ENCODE measurements at places on chromosomes 2 and 18. TPM values are rescaled to one million over a fixed set of nuclear protein-coding genes. Genes with fewer than 3 reads are reported as not detected.

AQP12B gene
- total RNA-seq: not detected

LTBP1 gene
- not detected for total RNA-seq

DNA sequence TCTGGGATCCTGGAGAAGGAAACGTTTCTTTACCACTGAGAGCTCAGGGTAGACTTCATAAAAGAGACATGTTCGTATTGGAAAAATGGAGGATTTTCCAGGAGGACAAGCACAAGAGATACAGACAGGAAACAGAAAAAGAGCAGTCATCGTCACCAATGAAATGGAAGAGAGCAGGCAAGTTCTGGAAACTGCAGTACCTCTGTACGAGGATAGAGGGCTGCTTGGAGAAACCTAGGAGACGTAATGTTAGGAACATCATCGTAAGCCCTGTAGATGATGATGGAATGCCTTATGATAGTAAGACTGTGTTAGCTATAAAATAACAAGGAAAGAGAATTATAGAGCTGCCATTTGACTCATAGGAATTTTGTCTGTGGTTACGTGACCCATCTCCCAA, 121.1 kb upstream of the KLHL14 start:
- no peaks in the 10 kb centered on the region for H3K27me3 ChIP-seq
- H3K4me3 ChIP-seq: no peak overlapping the region
- DNase-seq: no peak

DNA sequence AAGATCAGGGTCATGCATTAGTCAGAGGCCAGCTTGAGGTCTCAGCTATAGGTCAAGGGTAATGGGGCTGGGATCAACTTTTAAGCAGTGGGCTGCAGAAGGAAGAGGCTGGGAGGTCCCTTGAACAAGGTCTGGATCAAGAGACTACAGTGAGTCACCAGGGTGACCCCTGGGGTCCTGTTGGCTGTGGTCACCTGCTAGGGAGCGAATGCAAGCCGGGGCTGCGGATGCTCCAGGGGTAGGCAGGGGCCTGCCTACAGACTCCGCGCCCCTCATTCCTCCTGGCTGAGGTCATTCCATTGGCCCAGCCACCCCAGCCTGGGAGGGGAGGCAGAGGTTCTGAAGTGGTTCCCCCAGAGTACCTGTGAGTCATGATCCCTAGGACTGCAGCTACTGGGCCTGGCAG, 110.4 kb downstream of the CYP26B1 start:
- H3K27ac ChIP-seq: no peak overlapping the region
- H3K36me3 ChIP-seq: no peaks in the 10 kb centered on the region
- H3K27me3 ChIP-seq: no peaks in the 10 kb centered on the region
- no peaks in the 10 kb centered on the region for H3K4me1 ChIP-seq
- H3K4me3 ChIP-seq: no peak overlapping the region

DNA sequence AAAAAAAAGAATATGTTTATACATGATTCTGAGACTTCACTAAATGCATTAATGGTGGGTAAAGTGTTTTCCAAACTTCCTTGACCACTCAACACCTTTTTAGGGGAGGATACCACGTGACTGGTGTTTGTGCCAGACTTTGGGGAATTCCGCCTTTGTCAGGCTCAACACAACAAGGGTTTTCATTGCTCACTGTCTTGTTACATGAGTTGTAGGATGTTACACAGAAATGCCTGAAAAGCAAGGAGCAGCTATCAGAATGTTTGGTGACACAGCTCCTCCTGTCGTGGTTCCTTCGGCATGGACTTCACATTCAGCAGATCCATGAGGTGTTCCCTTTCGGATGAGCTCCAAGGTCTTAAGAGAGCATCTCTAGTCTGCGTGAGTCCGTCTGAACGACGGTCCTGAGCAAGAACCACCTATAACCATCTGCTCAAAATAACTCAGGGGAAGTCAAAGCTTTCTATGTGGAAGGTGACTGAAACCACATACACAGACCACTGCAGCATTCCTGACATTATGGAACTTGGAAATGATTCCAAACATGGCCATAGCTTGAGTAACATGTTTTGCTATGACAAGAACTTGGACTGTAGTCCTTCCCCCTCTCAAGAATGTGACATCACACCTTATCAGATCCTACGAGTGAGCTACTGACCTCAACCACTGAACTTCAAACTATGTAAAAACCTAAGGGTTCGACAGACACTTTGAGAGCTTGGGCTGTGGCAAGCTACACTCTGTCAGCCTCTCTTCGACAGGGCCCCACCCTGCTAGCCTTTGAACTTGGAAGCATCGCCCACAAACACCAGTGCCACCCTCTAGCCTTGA, 57.5 kb downstream of the MCFD2 start:
- H3K36me3 ChIP-seq: no peaks in the 10 kb centered on the region
- no peak overlapping the region for H3K27ac ChIP-seq
- H3K4me3 ChIP-seq: no peak overlapping the region
- H3K27me3 ChIP-seq: no peaks in the 10 kb centered on the region

DNA sequence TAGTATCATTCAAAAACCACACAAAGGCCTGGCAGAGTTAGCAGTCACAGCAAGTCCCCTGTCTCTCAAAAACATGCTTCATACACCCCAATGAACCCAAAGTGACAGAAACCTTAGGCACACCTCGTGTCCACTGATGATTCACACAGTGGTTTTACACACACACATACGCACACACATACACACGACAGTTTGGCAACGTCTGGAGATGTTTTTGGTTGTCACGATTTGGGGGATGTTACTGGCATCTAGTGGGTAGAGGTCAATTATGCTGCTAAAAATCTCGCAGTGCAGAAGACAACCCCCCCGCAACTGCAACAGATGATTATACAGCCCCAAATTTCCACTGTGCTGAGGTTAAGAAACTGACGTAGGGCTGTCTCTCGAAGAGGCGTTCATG, 72.9 kb upstream of the PARD3B start:
- H3K4me3 ChIP-seq: no peak overlapping the region
- H3K36me3 ChIP-seq: no peaks in the 10 kb centered on the region
- no peak overlapping the region for H3K27ac ChIP-seq
- H3K27me3 ChIP-seq: no peaks in the 10 kb centered on the region
- DNase-seq: no peak
- no peaks in the 10 kb centered on the region for H3K4me1 ChIP-seq

GRCh38 chr2:204453730-204454167, 91.5 kb upstream of the PARD3B start:
- H3K27me3 ChIP-seq: no peaks in the 10 kb centered on the region
- no peaks in the 10 kb centered on the region for H3K4me1 ChIP-seq
- H3K4me3 ChIP-seq: no peak overlapping the region
- DNase-seq: no peak

DNA sequence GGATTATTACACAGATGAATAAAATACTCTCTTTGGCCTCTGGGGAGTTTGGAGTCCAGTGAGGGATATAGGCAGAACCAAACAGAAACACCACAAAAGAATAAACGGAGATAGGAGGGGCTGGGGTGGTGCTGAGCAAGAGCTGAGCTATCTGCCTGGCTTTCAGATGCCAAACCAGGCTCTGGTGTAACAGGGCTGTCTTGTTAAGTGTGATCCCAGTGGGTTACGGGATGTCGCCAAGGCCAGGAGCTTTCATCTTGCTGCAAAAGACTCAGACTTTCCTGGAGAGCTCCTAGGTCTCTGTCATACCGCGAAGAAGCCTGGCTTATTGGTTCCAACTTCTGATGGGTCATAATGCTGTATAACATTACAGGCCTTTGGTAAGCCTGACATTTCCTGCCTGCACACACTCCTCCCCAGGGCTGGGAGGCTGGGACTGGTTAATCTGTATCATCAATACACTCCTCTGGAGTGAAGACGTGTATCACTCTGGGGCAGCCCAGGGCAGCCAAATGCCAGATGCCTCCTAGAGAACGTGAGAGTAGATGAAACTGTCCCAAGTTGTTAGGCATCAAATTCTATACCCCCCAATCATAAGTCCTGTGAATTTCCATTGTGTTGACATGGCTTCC, 60.5 kb downstream of the STPG4 start:
- H3K27ac ChIP-seq: no peak overlapping the region
- no peak overlapping the region for H3K4me3 ChIP-seq
- no peaks in the 10 kb centered on the region for H3K4me1 ChIP-seq
- H3K36me3 ChIP-seq: no peaks in the 10 kb centered on the region

DNA sequence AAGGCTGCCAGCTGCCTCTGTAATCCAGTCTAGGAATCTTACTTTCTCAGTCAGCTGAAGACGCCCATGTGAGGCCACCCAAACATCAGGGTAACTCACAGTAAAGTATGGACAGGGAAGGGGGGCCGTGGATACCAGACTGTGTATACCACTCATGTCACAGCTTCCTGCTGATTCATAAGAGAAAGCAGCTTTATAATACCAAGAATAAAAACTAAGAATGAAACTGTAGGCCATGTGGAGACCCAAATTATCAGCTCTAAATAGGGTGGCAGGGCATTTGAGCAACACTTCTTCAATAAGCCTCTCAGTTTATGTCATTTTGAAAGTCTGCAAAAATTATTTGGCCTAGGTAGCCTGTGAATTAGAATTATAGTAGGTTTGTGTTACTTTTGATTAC, 115.0 kb upstream of the CDCA7 start:
- no peak overlapping the region for H3K4me3 ChIP-seq
- no peak overlapping the region for H3K27ac ChIP-seq
- DNase-seq: no peak
- no peaks in the 10 kb centered on the region for H3K4me1 ChIP-seq

DNA sequence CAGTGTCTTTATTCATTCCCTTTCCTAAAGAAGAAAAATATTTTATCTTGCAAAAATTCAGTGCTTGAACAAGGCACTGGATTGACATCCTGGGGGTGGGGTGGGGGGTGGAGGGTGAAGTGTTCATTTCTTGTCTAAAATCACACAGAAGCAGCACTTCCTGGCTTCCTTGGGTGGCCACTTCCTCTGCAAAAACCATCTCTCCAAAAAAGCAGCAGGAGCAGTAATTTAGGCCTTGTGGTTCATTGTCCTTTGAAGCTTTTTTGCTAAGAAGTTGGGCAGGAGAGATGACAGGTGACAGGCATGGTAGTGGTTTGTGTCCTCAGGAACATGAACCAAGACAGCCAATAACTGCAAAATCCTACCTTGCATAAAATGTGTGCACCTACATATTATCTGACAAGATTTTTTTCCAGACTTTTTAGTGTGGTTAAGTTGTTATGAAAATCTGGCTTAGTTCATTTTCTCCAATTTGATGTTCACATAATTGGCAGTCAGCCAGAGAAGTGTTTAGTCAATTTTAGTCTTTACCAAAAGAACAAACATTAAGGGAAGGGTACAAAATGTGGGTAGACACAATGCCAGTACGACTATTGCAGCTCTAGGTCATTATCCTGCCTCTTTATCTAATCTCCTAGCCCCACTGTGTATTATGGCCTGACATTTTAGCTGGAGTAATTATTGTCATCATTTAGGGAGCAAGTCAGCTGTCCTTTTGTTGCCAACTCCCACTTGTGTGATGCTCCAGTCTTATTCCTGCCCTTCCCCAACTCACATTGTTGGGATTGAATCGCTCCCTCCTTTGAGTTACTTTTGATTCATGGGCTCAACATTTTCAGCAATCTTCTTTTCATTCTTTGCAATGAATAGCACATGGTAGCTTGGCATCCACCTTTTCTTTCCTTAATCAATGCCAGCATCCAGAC, 177.2 kb downstream of the MYO3B start:
- H3K27ac ChIP-seq: no peak overlapping the region
- no peak overlapping the region for H3K4me3 ChIP-seq
- DNase-seq: peak; percentile 37

- H3K4me1 ChIP-seq: peaks cover 3% of the 10 kb centered on the region
- no peak overlapping the region for H3K4me3 ChIP-seq
- no peaks in the 10 kb centered on the region for H3K36me3 ChIP-seq
These were observed 929 bp upstream of the CREG2 start for GRCh38 chr2:101388232-101388631.

DNA sequence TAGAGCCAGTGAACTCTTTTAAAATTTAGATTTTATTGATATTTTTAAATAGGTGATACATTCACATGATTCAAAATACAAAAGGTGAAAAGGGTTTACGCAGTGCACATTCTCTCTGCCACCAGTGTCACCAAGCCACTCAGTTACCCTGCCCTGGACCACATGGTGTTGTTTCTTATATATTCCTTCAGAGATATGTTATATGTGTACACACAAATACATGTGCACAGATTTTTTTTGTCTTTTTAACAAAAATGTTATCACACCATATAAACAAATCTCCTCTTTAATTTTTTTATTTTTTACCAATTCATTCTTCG, 26.2 kb downstream of the SERPINB4 start:
- H3K36me3 ChIP-seq: no peaks in the 10 kb centered on the region
- no peaks in the 10 kb centered on the region for H3K4me1 ChIP-seq
- DNase-seq: no peak
- H3K27ac ChIP-seq: no peak overlapping the region
- no peaks in the 10 kb centered on the region for H3K27me3 ChIP-seq

DNA sequence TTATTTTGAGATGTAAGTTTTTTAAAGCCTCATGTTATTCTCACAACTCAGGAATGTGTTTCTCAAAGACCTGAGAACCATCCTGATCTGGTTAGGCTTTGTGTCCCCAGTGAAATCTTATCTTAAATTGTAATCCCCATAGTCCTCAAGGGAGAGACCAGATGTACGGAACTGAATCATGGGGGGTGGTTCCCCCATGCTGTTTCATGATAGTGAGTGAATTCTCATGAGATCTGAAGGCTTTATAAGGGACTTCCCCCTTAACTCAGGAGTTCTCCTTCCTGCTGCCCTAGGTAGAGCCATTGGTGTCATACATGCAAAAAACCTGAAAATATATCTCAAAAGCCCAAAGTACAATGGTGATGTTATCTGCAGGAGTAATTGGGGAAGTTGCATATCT, 836.7 kb downstream of the CBLN2 start:
- no peaks in the 10 kb centered on the region for H3K27me3 ChIP-seq
- no peak overlapping the region for H3K4me3 ChIP-seq
- no peak overlapping the region for H3K27ac ChIP-seq
- no peaks in the 10 kb centered on the region for H3K36me3 ChIP-seq
- DNase-seq: no peak
- H3K4me1 ChIP-seq: no peaks in the 10 kb centered on the region

DNA sequence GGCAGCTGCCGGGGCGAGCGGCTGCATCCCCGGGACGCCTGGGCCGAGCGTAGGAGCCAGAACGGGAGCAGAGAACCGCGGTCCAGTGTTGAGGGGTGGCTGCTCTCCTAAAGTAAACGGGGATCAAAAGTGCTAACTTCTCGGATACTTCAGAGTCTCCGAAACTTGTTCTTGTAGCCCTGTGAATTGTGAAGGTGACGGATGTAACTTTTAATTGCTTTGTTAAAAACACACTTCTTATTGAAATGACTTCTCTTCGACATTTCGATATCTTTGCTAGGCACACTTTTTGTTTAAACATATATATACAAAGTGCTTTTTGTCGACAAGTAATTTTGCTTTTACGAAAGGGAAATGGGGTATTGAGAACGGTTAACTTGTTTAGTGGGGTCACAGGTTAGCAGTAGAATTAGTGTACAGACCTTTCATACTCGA, 540 bp downstream of the ATP9B start:
- no peaks in the 10 kb centered on the region for H3K27me3 ChIP-seq
- H3K27ac ChIP-seq: peak overlapping the region; percentile 98
- peaks cover 34% of the 10 kb centered on the region for H3K4me1 ChIP-seq
- peak overlapping the region; percentile 59 for H3K4me3 ChIP-seq
- no peaks in the 10 kb centered on the region for H3K36me3 ChIP-seq

- no peak for DNase-seq
- no peak overlapping the region for H3K4me3 ChIP-seq
These were observed 51.3 kb downstream of the ANKMY1 start for GRCh38 chr2:240506406-240507059.
